ENCODE measurements at places on chromosomes 5 and 9.

GRCh38 chr5:32018476-32019436 is 155.4 kb downstream of the GOLPH3 start:
- no peak for DNase-seq

DNA sequence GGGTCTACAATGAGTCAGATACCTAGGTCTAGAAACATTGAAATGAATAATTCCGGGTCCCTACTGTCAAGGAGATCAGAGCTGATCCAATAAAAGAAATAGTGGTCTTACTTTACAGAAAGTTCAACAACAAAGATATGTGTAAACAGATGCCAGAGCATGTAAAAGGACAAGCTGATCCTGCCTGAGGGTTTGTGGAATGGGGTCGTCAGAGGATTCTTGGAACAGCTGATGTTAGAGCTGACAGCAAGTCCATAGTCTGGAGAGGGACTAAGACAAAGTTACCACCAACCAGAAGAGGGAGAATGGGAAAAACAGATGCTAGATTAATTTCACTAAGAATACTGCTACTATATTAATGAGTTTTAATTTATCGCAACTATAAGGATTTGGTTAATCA is 71.5 kb downstream of the FREM1 start:
- no peak for DNase-seq

- no peak for DNase-seq
These were observed 192.4 kb downstream of the SEMA6A start for GRCh38 chr5:116382032-116382873.

DNA sequence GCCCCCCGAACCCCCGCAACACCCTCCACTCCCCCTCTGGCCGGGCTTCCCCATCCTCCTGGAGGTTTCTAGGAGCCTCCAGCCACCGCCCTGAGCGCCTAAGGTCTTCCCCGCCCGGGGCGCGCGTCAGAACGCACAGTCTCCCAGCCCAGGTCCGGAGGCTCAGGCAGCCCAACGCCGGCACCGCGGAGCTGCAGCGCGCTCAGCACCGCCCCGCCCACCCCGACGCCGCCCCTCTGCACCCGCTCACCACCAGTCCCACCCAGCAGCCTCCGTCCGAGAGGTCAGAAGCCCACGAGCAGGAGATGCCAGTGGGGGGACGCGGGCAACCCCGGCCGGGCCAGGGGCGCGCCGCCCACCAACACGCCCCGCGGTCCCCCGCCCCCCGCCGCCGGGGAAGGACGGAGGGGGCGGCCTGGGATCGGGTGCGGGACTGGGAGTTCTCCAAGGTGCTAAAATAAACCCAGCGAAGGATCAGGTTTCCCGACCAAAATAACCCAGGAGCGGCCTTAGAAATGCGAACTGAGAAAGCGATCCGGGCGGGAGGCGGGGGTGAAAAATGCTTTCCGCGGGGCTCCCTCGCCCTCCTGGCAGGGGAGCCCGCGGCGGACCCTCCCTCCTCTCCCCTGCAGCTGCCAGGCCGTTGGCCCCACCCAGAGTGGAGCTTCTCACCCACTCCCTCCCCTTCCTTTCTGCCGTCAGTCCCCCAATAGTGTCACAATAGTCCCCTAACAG is 6.5 kb upstream of the FAM78A start:
- peak; percentile 69 for DNase-seq

DNA sequence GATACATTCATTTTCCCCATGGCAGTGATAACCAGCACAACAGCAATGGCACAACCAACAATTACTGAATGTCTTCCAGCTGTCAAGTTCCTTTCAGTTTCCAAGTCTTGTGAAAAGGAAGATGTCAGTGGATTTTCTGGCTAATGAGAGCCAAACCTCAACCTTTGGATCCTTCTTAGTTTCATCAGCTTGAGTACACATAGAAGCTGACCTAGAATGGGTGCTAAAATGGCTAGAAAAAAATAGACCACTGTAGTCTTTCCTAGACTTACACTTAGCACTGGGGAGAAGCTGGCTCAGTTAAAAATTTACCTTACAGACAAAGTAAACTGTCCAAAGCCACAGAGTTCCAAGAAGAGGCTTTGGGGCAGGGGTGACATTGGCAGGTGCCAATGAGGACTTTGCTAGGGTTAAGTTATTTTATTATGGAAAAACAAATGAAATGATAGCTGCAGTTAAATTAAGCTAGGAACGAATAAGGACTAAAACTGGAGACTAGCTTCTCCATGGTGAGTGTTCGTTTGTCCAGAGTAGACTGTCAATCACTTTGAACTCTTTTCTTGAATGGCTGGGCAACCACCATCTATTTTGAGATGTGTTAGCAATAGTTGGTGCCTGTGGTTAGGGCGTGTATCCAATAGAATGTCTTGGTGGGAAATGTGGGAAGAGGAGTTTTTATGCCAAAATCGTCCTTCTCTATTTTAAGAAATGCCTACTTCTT is 25.9 kb upstream of the TXN start:
- DNase-seq: peak; percentile 30

DNA sequence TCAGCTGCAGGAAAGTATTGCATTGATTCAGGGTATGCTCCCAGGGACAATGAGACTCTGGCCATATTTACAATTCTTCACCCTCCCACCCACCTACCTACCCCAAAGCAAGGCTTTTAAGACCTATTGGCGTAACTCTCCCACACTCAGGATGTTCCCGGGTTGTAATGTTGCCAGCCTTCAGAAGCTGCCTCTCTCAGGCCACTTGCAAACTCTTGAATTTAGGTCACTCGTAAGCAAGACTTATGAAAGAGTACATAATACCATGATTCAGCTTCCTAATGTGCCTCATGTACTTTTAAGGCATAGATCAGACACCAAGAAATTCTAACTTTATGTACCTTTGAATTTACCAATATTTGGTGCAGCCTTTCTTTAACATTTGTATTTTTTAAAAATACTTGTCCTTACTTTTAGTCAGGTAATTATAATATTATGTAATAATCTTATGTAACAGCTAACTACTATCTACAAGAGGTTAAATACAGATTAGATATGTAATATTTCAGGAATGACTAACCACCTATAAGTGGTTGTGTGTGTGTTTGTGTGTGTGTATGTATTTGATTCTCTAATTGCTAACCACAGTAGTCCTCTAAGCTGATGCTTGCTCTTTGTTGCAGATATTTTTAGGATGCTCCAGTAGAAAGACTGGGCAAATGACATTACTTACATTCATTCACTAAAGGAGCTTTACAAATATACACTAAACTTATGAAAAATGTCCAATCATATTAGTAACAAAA is 630.5 kb upstream of the MEF2C start:
- no peak for DNase-seq

GRCh38 chr5:67176936-67177335 is 19.7 kb downstream of the CD180 start:
- no peak for DNase-seq

GRCh38 chr5:40355846-40356245 is 323.9 kb upstream of the PTGER4 start:
- no peak for DNase-seq

DNA sequence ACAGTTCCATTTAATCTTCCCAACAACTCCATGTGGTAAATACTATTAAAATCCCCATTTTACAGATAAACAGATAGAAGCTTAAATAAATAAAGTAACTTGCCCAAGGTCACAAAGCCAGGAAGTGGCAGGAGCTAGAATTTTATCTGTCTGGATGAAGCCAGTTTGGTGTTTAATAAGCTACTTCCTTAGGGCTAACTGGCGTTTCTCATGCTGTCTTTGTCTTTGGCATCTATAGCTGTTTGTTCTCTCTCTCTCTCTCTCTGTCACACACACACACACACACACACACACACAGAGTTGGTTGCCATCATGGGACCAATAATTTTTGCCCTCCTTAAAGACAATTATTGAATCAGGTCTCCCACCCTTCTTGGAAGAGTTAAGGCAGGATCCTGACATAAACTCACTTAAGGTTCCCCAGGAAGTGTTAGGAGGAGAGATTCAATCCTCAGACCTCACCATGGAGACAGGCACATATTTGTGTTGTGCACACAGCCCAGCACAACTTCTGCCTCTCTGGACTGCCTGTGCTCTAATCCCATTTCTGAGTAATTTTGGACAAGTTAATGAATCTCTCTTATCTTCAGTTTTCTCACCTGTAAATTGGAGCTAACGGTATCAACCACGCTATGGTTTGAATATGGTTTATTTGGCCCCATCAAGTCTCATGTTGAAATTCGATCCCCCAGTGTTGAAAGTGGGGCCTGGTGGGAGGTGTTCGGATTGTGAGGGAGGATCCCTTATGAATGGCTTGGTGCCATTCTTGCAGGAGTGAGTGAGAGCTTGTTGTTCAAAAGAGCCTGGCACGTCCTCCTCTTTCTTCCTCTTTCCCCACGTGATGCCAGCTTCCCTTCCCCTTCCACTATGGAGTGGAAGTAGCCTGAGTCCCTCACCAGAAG is 8.3 kb upstream of the ADRA1B start:
- DNase-seq: no peak

DNA sequence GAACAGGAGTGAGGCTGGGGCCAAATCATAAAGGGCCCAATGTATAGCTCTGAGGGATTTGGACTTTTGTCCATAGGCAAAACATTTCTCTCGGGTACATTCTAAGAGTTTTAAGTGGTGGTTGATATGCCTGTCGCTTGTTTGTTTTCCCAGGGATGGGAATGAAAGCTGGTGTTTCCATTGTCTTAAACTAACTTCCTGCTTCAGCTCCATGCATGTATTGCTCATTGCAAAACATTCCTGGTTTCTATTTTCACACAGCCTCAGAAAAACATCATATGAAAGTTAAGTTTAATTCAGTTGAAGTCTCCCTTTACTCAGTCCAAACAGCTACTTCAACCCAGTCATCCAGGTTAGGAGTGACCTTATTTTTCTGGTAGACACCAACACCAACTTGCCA is 235.0 kb downstream of the ACTL7B start:
- DNase-seq: no peak

DNA sequence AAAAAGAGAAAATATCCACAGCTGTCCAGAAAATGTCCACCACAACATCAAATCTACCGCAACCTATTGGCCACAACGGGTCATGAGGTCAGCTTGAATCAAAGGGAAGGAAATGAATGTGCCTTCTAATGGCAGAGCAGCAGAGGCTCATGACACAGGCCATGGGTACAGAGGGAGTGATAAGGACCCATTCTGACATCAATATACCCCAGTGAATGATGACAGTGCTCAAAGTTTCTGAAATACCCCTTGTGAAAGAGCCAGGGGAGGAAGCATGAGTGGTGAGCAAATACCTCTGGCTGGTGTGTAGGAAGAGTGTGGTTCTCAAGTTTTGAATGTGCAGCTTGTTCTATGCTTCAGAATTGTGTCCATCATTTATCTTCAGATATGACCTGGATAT is 348.2 kb downstream of the IRX1 start:
- no peak for DNase-seq

DNA sequence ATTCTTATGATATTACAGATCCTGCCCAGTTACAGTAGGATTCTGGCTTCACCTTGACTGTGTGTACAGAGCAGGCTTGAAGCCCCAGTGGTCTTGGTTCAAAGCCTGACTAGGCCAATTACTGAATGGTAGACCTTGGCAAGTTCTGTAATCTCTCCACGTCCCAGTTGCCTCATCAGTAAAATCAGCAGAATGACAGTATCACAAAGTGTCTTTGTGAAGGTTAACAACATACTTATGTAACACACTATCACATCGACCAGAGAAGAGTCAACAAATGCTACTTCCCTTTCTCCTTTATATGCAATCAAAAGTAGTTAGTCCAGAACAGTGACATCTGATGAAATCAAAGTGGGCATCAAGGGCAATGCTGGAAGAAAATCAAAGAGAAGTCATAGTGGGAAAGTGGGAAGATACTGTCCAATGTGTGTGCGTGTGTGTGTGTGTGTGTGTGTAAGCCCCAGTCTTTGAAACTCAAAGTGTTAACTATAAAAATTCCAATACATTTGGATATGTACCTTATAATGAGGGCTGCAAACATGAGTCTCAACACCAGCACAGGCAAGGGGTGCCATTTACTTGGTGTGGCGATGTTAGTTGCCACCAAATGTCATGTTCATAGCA is 93.5 kb upstream of the EGFLAM start:
- DNase-seq: no peak

DNA sequence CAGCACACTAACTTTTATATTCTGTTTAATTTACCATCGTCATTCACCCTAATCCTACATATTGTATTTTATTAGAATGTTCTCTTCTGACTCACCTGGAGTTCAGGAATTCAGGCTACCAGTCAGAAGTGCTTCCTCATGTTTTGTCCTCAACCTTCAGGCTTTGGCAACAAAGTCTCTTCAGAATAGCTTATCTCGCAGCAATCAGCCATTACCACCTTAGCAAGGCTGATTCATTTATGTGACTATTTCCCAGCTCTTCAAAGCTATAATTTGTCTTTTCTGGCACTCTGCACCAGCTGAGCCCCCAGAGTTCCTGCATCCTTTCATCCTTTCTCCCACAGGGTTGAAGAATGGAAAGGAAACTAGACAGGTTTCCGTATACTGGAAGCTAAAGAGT is 365.5 kb upstream of the CDH18 start:
- DNase-seq: no peak

DNA sequence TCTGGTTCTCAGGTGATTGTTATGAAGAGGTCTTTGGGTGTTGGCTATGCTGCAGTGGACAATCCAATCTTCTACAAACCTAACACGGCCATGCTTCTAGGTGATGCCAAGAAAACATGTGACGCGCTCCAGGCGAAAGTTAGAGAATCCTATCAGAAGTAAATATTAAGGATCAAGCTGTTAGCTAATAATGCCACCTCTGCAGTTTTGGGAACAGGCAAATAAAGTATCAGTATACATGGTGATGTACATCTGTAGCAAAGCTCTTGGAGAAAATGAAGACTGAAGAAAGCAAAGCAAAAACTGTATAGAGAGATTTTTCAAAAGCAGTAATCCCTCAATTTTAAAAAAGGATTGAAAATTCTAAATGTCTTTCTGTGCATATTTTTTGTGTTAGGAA is 101.3 kb downstream of the NNT start:
- DNase-seq: no peak

- no peak for DNase-seq
These were observed 19.1 kb downstream of the TLN1 start for GRCh38 chr9:35712762-35713400.

GRCh38 chr5:63125862-63126261 is 547.2 kb downstream of the LRRC70 start:
- no peak for DNase-seq

DNA sequence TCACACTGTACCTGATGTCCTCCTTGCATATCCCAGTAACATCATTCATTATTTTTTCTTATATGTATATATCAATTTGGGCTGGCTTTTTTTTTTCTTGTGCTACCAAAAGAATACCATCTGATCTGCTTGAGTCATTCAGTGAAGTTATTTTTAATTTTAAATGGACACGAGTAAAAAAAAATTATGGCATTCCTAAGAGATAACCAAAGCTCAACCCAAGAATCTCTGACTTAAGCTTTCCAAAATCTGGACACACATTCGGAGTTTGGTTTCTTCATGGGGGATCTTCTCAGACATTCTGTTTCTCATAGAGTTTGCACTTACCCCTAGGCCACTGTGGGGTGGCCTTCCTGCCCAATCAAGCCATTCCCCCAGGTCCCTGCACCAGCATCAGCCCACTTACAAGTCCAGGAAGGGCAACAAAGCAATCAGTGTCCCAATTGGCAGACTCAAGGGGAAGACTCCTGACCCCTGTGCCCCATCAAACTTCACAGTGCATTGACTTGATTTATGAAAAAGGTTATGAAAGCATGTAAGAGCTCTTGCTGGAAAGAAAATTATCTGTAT is 49.2 kb upstream of the SPDL1 start:
- no peak for DNase-seq

- DNase-seq: no peak
These were observed 17.0 kb upstream of the CEP78 start for GRCh38 chr9:78218890-78219289.

- DNase-seq: no peak
These were observed 102.1 kb downstream of the MYO10 start for GRCh38 chr5:16834029-16834428.

GRCh38 chr5:137497396-137498290 is 1.5 kb downstream of the SPOCK1 start:
- DNase-seq: no peak

All from femur (tissue), 1 donor.